ENCODE measurements at places on chromosomes 1 and 21.

GRCh38 chr1:50829014-50829958 is 130.8 kb downstream of the FAF1 start:
- no peak for DNase-seq

GRCh38 chr1:176670853-176671252 is 207.9 kb downstream of the PAPPA2 start:
- peak; percentile 33 for DNase-seq

DNA sequence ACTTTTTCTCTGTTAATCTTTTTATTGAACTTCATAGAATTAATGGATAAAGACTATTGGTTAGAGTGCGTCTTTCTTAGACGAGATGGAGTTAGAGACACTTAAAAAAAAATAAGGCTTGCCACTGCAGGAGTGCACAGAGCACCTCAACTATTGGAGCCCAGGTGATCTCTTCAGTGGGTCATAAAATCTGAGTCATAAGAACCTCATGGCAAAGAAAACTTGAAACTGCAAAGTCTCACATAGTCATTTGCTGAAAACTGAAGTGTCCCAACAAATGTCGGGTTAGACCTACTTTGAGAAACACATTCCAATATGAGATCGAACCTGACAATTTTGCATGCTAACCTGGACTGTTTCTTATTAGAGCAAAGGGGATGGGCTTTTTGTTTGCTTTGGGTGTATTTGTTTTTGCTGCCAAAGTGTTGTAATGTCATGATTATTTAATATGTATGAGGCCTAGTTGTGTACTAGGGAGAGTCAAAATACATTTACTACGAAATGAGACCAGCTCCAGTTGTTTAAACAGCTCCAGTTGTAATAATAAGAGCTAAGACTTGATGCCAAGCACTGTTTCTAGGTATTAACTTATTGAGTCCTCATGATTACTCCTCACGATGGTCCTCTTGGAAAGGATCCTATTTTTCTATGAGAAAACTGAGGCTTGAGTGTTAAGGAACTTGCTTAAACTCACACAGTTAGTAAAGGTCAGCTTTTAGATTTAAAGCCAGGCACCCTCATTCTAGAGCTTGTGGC is 65.1 kb downstream of the DDR2 start:
- DNase-seq, result no peak

- DNase-seq, result no peak
These were observed 98.4 kb upstream of the TNR start for GRCh38 chr1:175841738-175842187.

DNA sequence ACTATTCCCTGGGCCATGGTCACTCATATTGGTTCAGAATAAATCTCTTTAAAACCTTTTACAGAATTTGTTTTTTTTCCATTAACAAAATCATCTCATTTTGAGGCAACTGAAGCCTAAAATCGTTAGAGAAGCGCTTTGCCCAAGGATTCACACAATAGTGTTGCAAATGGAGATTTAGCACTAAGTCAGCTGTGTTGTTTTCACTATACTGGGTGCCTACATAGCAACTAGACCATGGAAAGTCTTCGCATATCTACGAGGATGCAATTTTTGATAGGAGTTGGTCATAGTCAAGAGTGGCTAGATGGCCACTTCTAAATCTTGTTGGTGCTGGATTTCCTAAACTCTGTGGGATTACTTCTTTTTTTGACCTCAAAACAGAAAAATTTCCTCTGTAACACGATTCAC is 530 bp upstream of the TIPRL start:
- DNase-seq, result no peak

- DNase-seq, result no peak
These were observed 73.2 kb downstream of the DISC1 start for GRCh38 chr1:231699784-231700183.

Measured in mesendoderm (in vitro differentiated cells).